ENCODE measurements at places on chromosomes 1 and 21. TPM values are rescaled to one million over a fixed set of nuclear protein-coding genes. Genes with fewer than 3 reads are reported as not detected.

The OR2L2 gene
- total RNA-seq: not detected

The DNM3 gene
- total RNA-seq: 0.56 TPM

The ATAD3C gene
- under 0.01 TPM for total RNA-seq

The ANKRD34A gene
- total RNA-seq: 0.28 TPM

The PGBD5 gene
- 0.09 TPM for total RNA-seq

The KRTAP19-3 gene
- not detected for total RNA-seq

The UMODL1 gene
- total RNA-seq: not detected

The DCST2 gene
- 0.09 TPM for total RNA-seq

The FNDC10 gene
- total RNA-seq: 0.47 TPM

The PDPN gene
- 0.38 TPM for total RNA-seq

The OR2G6 gene
- not detected for total RNA-seq

The CACNA1E gene
- not detected for total RNA-seq

The AHCTF1 gene
- 25.6 TPM for total RNA-seq

The HSPA6 gene
- total RNA-seq: 0.75 TPM

The DMBX1 gene
- total RNA-seq: not detected

The APOBEC4 gene
- total RNA-seq: not detected

The PRRX1 gene
- 3.6 TPM for total RNA-seq

The NRAS gene
- 64.7 TPM for total RNA-seq

The RORC gene
- not detected for total RNA-seq

The S100A1 gene
- total RNA-seq: not detected

The SNX7 gene
- total RNA-seq: 47.0 TPM

The TDRD5 gene
- not detected for total RNA-seq

The FAM163A gene
- total RNA-seq: 0.09 TPM

The CR2 gene
- not detected for total RNA-seq

The RGSL1 gene
- not detected for total RNA-seq

The TFF3 gene
- total RNA-seq: not detected

The ST6GALNAC3 gene
- total RNA-seq: 23.7 TPM

The BLACAT1 gene
- total RNA-seq: not detected

The SYCP1 gene
- not detected for total RNA-seq

The CXADR gene
- total RNA-seq: 14.7 TPM

The ERICH3 gene
- not detected for total RNA-seq

The HMCN1 gene
- total RNA-seq: 7.2 TPM

The S100A12 gene
- total RNA-seq: not detected

The S100A7 gene
- not detected for total RNA-seq

The PLA2G2D gene
- total RNA-seq: not detected

The MIXL1 gene
- total RNA-seq: not detected

The STUM gene
- not detected for total RNA-seq

The SPRR2E gene
- total RNA-seq: not detected

The FMO4 gene
- total RNA-seq: 0.47 TPM

The OR2T35 gene
- total RNA-seq: not detected

The PTGFR gene
- total RNA-seq: 0.72 TPM

The EPHB2 gene
- total RNA-seq: 50.7 TPM

The TCHHL1 gene
- not detected for total RNA-seq

The F3 gene
- total RNA-seq: 1.3 TPM

The IL6R gene
- 2.9 TPM for total RNA-seq

The ABCG1 gene
- total RNA-seq: 41.6 TPM

The FBLIM1 gene
- 319 TPM for total RNA-seq

The GNG4 gene
- total RNA-seq: not detected

The PRDM2 gene
- 5.8 TPM for total RNA-seq

All from endothelial cell of coronary artery (primary cell).